ENCODE measurements at places on chromosomes 7 and 10.
A peak's percentile ranks its signal among the peaks of the same experiment; 100 is the strongest.

GRCh38 chr10:123800821-123801220 is 90.8 kb downstream of the CPXM2 start:
- no peak for DNase-seq

DNA sequence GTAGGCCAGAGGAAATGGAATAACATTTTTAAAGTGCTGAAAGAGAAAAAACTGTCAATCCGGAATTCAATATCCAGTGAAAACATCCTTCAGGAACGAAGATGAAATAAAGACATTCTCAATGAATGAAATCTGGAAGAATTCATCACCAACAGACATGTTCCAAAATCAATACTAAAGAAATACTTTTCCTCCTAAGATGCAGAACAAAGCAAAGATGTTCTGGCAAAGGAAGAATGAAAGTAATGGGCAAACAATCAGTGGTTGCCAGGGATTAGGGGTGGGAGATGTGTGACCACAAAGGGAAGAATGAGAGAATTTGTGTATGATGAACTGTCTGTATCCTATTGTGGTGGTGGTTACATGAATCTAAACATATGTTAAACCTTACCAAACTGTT is 52.8 kb upstream of the EEPD1 start:
- DNase-seq, result no peak

DNA sequence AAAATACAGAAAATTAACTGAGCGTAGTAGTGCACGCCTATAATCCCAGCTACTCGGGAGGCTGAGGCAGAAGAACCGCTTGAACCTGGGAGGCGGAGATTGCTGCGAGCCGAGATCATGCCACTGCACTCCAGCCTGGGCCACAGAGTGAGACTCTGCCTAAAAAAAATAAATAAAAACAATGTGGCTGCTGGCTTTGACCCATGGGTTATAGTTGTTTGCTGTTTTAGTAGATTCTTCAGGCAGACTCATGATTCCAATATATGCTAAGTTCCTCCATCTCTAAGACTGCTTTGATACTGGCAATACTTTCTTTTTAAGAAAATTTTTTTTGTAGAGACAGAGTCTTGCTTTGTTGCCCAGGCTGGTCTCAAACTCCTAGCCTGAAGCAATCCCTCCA is 8.4 kb downstream of the OLAH start:
- DNase-seq, result no peak

GRCh38 chr7:2359610-2360009 is 5.0 kb downstream of the EIF3B start:
- DNase-seq, result no peak

- no peak for DNase-seq
Measured at GRCh38 chr10:31131251-31131650, 99.6 kb upstream of the ZNF438 start.

DNA sequence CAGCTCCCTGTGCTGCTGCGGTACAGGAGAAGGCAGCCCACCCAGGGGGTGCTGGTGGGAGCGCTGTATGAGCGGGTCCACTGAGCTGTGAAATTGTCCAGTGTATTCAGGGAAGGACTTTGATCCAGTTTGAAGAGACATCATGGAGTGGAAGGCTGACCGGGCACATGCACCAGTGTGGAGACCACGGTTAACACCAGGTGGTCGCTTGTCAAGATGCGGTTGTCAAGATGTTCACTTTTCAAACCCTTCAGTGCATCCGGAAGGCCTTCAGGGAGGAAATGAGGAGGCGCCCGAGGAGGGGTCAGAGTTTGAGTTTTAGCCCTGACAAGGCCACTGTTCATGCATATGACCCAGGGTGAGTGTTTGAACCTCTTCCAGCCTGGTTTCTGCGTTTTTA is 6.1 kb downstream of the DOCK1 start:
- no peak for DNase-seq

DNA sequence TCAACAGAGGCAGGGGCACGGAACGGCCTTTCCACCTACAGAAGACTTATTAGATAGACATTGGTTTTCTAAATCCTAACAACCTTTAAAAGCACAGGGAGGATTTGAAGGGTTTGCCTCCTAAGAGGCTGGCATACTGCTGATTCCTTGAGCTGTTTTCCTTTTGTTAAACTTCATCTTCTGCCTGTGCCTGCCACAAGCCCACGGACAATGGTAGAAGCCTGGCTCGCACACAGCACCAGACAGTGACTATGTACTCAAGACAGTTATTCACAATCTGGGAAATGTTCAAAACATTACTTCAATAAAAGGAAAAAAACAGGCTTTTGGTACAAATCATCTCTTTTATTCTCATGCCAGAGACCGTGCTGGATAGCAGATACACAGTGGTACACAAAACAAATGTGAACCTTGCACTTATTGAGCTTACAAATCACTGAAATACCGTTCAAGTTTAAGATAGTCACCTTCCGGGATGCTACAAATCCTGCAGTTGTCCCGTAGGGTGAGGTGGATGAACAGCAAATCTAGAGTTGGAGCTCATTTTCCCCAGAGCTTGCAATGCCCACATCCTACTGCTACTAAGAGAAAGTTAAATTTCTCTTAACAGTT is 63.9 kb downstream of the VPS41 start:
- no peak for DNase-seq

- no peak for DNase-seq
Measured at GRCh38 chr7:93382362-93382761, 150.2 kb downstream of the VPS50 start.

DNA sequence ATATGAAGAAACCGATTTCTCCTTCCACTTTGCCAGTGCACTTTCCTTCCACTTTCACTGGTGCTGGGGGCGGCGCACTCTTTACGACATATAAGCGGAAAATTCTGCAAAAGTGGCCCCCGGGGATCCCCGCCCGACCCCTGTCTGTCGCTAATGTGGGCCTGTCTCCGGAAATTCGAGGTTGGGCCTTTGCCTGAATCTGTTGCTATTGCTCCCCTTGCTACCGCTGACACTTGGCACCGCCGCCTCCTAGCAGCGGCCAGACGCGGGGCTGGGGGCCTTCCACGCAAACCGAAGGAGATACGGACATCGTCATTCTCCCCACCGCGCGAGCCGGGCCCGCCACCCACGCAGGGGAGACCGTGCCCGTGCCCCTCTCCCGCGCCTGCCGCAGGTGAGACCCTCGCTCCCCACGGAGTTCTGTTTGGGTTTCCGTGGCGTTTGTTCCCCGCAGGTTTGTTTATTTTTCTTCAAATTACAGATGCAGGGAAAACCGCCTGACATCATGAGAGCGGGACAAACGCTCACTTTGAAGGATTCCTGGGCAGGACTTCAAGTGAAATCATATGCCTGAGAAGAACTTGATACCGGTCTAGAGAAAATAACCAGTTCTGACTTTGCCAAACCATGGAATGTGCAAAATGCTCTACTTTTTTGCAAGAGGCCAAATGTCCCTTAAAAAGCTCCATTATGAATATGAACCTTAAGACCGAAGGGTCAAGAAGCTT is 5.0 kb downstream of the TWIST1 start:
- no peak for DNase-seq

DNA sequence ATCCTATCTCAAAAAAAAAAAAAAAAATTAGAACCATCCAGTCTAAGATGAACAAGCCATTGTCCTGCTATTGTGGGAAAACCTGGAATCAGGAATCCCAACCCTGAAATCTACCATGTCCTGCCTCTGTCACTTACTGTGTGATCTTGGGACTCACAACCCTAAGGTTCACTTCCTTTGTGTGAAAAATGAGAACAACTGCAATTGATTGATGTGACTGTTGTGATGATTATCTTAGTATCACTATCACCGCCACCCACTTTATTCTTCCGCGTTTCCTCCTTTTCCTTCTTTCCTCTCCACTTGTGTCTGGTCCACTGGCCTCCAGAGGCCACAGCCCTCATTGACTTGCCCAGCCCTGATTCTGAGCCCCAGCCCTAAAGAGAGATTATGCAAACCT is 12.6 kb upstream of the PRTFDC1 start:
- DNase-seq, result no peak

DNA sequence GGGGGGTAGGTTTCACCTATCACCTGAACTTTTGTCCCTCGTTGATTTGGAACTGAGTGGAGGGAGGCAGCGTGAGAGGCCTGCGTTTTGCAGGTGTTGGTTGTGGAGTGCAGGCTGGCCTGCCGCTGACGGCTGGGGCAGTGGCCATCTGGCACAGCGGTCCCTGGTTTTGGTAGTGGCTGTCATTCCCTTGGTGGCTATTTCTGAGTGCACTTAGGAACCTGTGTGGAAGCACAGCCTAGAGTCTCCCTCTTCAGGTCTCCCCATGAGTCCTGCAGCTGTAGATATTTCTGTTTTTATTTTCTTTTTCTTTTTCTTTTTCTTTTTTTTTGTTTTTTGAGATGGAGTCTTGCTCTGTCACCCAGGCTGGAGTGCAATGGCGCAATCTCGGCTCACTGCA is 129.2 kb downstream of the CUL2 start:
- DNase-seq, result no peak

GRCh38 chr7:376306-377079 is 86.5 kb downstream of the FOXL3 start:
- no peak for DNase-seq

- DNase-seq, result no peak
Measured at GRCh38 chr7:77752016-77752415, 46.2 kb downstream of the TMEM60 start.

DNA sequence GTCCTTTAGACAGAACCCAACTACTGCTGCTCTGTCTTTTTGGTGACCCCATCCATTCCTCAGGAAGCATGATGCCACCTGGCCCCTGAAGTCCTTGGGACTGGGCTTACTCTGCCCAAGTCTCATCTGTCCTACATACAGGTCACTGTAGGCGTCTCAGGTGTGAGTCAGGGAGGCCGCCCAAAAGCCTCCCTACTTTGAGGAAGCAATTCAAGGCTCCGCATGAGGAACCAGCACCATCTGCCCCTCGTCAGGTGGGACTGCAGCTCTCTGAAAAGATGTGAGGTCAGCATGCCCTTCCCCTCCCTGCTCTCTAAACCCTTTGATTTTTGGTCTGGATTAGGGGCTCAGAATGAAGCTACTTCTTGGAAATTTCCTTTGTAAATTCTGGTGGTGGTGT is 354.8 kb downstream of the CXCL12 start:
- DNase-seq, result no peak

GRCh38 chr7:99211241-99211602 is 3.3 kb upstream of the KPNA7 start:
- no peak for DNase-seq

- no peak for DNase-seq
Measured at GRCh38 chr10:126921974-126922525, 16.8 kb downstream of the DOCK1 start.

DNA sequence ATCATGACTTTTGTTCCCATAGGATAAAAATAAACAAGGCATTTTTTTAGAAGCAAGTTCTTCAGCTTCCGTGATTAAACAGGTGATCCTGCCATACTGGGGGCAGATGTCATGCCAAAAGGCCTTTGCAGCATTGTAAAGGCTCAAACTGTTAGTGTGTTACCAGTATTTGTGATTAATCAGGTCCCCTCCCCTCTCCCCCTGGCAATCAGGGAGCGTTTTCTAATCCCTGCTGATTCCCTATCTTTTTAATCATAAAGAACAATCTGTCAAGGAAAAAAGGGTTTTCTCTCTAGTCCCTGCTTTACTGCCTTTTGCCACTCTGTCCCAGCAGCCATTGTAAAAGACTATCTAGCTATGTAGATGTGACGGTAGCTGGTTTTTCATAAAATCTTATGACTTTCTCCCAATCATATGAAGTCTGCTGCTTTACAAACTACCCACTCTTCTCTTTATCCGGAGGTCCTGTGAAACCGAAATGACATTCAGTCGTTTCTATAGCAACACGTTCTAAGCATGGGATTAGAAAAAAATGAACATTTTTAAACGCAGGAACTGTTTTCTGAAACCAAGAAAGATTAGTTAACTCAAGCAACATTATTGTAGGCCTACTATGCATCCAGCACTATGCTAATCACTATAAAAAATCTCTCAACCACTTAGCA is 210.9 kb downstream of the RNLS start:
- no peak for DNase-seq

DNA sequence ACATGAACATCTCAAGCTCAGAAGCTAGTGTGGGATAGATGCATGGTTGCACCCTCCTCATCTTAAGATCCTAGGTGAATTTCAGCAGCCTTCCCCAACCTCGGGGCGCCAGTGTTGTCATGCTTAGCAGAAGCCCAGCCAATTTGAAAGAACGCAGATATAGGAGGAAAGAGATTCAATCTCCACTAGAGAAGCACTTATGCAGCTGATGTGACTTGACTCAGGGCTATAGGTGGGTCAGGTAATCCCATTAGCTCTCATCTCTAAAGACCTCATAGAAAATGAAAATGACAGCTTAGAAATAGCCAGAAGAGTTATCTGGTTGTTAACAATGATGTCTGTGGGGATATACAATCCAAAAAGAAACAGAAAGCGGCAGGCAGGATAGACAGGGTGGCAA is 310.5 kb downstream of the GPAM start:
- no peak for DNase-seq

DNA sequence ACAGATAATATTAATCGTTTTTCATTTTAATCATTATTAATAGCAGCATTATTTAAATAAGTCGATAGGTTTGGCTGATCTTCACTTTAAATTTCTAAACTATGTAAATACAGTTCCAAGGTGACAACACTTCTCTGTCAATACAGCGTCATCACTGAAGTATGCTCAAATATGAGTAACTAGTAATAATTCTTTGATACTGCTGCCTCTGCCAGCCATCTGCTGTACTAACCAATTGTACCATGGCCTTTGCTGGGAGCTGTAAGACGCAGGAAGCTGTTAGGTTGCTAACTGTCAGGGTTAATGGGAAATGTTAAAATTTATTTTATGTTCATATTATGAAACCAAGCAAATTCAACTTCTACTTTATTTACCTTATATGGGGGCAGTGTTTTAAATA is 1650.5 kb upstream of the LRRTM3 start:
- no peak for DNase-seq

- DNase-seq, result peak; percentile 72
Measured at GRCh38 chr10:79149662-79150443, 81.1 kb downstream of the ZMIZ1 start.

DNA sequence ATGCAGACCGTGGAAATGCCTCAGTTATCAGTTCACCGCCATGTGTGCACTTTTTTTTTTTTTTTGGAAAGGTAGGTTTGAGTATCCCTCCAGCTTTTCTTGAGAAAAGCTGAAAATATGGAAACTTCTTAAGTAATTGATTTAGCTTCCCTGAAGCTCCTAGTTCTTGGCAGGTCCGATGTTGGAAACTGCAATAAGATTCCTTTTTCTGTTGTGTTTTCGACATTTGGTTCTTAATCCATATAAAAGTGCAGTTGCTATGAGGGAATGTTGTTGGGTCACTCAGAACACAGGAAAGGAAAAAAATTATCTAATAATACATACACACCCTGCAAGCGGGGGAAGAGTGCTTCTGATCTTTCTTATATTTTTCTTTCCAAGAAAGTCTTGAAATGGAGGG is 665.2 kb downstream of the INHBA start:
- no peak for DNase-seq

DNA sequence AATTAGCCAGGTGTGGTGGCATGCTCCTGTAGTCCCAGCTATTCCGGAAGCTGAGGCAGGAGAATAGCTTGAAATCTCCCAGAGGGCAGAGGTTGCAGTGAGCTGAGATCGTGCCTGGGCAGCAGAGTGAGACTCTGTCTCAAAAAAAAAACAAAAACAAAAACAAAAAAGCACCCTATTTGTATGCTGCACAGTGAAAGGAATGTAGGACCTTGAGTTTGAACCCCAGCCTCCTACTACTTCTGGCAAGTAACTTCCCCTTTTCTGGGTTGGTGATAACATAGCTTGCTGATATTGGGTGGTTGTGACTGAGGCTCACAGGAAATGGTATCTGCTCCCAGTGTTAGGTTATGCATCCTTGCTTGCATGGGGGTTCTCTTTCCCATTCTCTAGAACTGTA is 205.3 kb downstream of the BUB3 start:
- no peak for DNase-seq

Measured in CD8-positive, alpha-beta T cell (primary cell).